ENCODE measurements at places on chromosomes 12 and 14.

DNA sequence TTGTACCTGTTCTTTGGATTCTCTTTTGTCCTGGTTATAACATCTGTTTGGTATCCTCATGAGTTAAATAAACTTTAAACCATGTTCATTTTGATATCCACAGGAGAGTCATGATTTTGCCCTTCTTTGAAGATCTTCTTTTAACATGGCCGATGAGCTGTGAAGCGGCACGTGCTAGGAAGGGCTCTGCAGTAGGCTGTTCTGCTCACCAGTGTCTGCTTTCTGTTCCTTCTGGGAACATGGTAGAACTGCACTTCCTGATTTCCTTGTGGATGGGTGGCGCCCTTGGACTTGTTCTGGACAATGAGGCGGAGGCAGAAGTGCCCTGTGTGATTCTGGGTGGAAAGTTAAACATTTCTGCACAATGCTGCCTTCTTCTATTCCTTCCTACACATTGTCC lies 138.1 kb downstream of the TMEM132D start:
- DNase-seq = no peak

DNA sequence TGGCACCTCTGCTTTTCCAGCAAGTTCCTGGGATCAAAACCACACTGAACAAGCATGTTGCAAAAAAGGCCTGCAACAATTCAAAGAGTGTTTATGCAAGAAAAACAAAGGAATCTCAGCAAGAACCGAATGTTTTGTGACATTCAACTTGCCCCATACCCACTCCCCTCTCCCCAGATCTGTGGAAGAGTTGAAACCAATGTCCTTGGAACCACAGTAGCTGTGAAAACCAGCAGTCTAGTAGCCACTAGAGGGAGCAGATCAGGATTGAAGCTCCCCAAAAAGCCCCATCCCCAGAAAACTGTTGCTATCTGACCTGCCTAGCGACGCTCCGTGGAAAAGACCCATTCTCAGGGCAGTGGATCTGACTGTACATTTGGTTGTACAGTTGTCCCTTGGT lies 27.1 kb downstream of the PRKAB1 start:
- DNase-seq = no peak

DNA sequence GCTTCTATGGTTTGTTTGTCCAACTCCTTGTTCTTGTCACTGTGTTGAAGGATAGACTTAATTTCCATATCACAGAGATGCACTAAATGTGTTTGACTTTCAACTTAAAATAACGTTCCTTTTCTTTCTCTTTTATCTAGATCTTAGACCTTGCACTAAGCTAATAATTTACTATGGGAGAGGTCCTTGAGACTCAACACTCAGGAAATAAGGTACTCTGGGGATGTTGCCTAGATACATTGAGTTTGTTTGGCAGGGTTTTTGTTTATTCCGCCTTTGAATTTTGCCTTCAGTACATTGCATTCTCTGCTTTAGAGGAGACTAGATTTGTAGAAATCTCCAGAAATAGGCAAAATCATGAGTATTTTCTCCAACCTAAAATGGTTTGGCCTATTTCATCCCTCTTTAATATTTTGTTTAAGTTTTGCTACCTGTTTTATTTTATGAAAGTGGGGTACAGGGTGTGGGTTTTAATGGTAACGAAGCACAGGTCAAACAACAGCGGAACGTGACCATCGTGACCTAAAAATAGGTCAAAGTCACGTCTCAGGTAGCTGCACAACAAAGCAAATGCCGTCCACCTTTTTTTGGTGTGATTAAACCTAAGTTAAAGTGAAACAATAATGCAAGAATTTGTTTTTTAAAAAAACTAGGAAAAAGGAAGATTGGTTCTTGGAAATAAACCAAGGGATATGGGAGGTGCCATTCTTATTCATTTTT lies 115.3 kb upstream of the CPSF6 start:
- DNase-seq = no peak

DNA sequence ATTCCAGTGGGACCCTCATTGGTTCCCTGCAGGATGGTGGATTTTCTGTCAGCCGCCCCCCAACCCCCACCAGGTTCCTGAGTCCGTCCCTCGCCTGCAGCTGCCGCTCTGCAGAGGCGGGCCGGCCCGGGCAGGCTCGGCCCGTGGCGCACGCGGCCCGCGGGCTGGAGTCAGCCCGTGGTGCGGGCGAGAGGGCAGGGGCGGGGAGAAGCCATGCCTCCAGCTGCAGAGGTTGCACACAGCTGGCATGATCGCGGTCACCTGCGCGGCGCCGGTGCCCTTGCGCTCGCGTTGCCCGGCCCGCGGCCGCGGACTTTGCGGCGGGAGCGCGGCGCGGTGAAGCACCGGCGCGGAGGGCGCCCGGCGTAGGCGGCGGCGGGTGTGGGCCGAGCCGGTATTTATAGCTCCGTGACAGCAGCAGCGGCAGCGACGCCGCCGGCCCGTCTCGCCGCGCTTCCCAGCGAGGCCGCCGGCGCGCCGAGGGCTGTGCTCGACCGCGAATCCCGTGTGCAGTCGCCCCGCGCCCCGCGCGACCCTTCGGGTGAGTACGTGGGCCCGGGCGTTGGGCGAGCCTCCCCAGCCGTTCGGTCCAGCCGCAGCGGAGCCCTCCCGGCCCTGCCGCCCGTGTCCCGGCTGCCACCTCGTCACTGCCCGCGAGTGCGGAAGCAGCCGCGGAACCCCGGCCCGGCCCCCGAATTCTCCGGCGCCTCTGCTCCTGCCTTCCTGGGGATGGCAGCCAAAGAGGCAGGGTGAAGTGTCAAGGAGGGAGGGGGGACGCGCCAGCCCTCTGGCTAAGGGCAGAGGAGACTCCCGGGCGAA lies at the start of gene TMEM117:
Gene TMEM117, plus strand, starts transcription at position 426 of the 819 bp plus-strand sequence.
- peak; percentile 84 for DNase-seq

GRCh38 chr12:44143175-44143574 lies 307.3 kb downstream of the TMEM117 start:
- DNase-seq = no peak

GRCh38 chr12:93429448-93429847 lies 12.3 kb downstream of the UBE2N start:
- no peak for DNase-seq

GRCh38 chr14:45709541-45709940 lies 456.5 kb upstream of the MIS18BP1 start:
- DNase-seq = no peak

DNA sequence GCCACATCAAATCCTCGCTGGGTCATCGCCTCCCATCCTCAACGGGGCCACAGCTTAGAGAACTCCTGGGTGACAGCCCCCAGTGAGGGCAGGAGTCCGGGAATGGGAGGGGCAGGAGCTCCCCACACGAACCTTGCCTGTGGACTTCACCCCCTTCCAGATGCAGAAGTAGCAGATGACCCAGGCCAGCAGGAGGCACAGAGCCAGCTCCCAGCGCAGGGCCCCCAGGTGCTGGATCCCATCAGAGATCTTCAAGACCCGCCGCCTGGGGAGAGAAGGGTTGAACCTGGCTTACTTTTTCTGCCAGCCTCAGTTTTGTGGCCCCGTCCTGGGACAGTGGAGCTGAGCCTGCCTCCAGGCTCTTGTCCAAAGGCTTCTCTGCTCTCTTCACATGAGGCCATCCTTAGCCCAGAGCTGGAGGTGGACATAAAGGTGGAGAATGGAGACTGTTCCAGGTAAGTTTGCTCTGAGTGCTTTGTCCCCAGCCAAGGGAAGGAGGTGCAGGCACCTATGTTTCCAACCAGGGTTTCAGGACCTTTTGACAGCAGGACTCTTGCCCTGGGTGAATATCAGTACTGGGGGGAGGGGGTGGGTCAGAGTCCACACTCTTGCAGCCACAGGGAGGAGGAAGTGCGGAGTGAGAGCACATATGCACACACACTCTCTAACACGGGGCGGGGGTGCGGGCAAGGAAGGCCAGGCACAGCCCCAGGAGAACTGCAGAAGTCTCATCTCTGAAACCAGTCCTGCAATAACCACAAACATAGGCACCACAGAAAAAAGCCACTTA lies 23.3 kb upstream of the SLC6A12 start:
- no peak for DNase-seq

GRCh38 chr12:128266086-128266485 lies 884 bp upstream of the TMEM132C start:
- no peak for DNase-seq

DNA sequence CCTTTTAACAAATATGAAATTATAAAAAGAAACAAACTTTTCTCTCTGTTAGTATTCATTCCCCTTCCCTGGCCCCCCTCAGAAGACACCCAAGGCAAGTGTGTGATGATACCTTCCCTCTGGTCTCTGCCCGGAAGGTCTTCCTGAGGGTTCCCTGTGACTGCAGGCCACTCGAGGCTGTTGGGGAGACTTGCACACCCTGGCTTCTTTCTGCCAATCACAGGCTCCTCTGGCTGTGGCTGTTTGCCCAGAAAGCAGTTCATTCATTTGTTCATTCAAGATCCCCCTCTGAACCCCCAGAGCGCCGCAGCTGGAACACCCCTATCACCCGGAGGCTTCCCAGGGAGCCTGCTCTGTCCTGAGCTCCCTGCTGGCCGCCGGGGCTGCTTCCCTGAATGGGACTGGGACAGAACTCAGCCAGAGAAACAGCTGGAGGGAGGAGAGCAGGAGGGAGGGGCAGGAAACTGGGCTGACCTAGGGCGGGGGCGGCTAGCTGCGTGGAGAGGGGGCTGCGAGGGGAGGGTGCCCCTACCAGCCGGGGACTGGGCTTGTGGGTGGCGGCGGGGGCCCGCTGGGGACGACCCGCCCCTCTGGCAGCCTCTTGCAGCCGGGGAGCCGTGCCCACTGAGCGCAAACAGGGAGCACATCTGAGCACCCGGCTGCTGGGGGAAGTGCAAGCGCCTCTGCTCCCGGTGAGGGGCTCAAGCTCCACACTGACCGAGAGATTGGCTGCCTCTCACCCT lies at the start of gene CMKLR1:
Gene CMKLR1, minus strand, starts transcription at position 397 of the 743 bp plus-strand sequence. CDS start 45,720 bp downstream, outside the sequence.
- DNase-seq = peak; percentile 82

- no peak for DNase-seq
These were observed 490.4 kb upstream of the ATP2B1 start for GRCh38 chr12:90199006-90199405.

DNA sequence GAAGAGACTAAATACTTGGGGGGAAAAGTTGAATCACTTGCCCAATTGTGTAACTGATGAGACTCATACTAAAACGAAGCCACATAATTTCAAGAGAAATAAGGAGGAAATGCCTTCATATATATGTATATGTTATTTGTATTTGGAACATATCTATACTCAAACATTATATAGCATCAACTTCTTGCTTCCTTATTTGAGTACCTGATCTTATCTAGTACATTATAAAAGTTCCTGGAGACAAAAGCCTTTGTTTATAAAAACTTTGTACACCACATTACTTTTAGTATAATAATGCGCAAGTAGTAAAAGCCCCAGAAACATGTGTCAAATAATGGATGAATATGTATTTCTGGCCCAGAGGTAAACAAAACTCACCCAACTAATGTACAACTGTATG lies 92.0 kb downstream of the SLC2A13 start:
- no peak for DNase-seq

- peak; percentile 93 for DNase-seq
These were observed 824 bp upstream of the TARBP2 start for GRCh38 chr12:53500142-53500775.

DNA sequence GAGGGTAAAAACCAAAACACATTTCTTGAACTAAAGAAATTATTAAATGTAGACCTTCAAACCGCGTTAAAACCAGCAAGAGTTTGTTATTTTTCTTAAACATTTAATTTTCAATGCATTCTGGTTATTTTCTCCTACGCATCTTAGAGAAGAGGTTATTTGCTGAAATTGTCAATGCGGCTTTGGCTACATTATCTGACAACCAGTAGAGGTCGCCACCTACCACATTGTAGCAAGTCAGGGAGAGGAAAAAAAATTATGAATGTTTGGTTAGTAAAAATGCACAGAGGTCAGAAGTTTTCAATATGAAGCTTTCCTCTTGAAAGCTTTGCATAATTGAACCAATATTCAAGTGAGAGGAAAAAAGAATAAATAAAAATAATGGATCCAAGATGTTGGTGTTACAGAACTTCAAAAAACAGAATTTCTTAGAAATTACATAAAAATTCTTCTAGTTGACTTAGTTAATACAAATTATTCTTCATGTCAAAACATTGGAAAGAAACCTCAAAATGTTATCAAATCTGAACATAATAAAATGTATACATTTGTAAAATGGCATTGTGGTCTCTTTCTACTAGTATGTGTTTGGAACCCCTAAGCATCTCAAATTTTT lies 159.4 kb upstream of the TMTC2 start:
- DNase-seq = no peak

DNA sequence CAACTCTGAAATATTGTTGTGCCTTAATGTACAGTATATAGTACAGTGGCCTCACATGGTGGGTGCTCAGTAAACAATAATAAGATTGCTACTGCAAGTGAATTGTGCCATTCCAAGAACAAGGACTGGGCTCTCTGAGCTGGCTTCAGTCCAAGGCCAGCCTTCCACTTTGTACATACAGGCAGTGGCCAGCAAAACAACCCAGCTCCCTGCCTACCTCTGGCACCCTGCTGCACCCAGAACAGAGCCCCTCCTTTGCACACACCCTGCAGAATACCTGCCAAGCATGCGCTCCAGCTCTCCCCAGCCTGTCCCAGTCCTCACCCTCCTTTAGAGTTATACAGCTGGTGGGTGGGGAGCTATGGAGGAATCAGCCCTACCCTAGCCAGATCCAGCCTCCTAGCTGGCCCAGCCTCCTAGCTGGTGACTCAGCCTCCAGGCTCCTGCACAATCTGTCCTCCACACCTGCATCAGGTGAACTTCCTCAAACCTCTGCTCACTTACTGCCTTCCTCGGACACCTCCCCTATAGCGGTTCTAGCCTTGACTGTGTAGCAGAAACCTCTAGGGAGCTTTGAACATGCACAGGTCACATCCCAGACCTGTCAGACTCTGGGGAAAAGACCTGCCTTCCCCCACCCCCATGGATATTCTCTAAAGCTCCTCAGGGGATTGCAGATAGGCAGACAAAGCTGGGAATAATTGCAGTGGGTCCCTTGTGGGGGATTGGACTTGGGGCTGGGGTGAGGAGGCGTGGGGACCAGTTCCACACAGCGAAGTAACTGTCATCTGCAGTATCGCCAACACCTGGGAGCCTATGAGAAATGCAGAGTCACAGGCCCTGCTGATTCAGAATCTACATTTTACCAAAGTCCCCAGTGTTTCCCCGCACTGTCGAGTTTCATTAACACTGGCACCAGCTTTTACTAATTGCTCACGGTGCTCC lies 17.9 kb downstream of the ZDHHC22 start:
- no peak for DNase-seq

DNA sequence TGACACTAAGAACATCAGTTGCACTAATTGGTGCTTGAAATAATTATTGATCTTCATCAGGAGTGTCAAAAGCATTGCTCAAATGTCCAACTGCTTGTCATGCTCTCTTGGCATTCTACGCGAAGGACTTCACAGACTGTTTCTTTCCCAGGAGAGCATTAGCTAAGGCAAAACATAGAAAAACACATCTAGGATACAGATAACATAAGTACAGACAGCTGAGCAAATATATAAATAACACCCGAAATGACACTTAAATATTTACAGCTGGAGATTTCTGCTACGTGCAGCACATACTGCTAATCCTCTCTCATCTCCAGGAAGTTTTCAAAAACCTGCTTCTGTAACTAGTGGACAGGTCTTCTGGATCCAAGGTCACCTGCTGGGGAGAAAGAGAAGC lies 120.0 kb upstream of the PRMT8 start:
- DNase-seq = no peak

Data from sigmoid colon (tissue), 7 donors.